Smooth muscle cell of trachea (primary cell): ENCODE measurements at places on chromosomes 7 and 10. TPM values are rescaled to one million over a fixed set of nuclear protein-coding genes. Genes with fewer than 3 reads are reported as not detected.

Gene CYP3A7
- total RNA-seq = 0.33 TPM in 1 of 2 replicates, not detected in the other

Gene FFAR4
- not detected in 2 replicates for total RNA-seq

Gene ASAH2B
- 1.3 and 1.6 TPM in 2 replicates for total RNA-seq

Gene NUTM2A
- total RNA-seq = 0.29 and 2.3 TPM in 2 replicates

Gene MNX1
- total RNA-seq = not detected in 2 replicates

Gene GDF2
- total RNA-seq = not detected in 2 replicates

Gene HBP1
- 108 and 138 TPM in 2 replicates for total RNA-seq

Gene CDNF
- 3.1 and 3.6 TPM in 2 replicates for total RNA-seq

Gene CALHM2
- total RNA-seq = 23.3 and 51.3 TPM in 2 replicates

Gene PAPOLB
- total RNA-seq = under 0.01 and 0.15 TPM in 2 replicates

Gene TMEM106B
- total RNA-seq = 61.8 and 67.5 TPM in 2 replicates

Gene CLCN1
- not detected in 2 replicates for total RNA-seq

Gene SOSTDC1
- total RNA-seq = 0.15 TPM in 1 of 2 replicates, not detected in the other
